ENCODE measurements at places on chromosomes 6 and 20. TPM values are rescaled to one million over a fixed set of nuclear protein-coding genes. Genes with fewer than 3 reads are reported as not detected.

DNA sequence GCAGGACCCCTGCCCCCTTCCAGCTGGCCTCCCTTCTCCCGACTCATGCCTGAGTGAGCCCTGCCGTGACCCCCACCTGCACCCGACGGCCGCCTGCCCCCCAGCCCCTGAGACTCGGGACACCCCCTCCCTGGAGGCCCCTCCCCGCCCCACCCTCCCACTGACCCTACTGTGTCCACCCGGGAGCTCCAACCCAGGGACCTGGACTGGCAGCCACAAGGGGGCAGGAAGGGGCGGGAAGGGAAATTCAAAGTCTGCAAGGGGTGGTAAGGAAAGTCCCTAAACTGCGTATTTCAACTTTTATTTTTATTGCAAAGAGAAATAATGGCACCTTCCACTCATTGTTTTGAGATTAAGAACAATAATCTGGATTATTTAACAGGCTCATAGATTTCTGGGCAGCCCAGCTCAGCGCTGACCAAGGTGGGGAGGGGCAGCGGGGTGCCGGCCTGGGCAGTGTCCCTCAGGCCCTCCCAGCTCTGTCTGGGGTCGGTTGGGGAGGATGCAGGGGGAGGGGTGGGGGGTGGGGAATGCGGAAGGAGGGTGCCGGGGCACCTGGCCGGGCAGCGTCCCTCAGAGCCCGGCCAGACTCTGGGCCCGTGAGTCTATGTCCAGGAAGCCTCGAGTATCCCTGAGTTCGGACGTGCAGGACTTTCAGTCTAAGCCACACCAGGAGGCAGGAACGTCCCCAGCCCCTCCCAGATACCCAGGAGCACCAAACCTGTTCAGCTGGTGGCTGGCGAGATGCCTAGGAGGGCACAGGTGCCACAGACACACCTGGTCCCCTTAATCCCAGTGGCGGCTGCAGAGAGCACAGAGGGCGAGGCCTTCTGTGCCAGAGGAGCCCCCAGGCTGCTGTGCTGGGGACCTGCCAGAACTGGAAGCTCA, 1.3 kb upstream of the PTK6 start:
- DNase-seq = peak; percentile 94

- no peak for DNase-seq
Observed at GRCh38 chr6:141359953-141360352, 772.8 kb upstream of the GJE1 start.

GRCh38 chr20:34689486-34689885, 12.6 kb upstream of the PIGU start:
- no peak for DNase-seq

DNA sequence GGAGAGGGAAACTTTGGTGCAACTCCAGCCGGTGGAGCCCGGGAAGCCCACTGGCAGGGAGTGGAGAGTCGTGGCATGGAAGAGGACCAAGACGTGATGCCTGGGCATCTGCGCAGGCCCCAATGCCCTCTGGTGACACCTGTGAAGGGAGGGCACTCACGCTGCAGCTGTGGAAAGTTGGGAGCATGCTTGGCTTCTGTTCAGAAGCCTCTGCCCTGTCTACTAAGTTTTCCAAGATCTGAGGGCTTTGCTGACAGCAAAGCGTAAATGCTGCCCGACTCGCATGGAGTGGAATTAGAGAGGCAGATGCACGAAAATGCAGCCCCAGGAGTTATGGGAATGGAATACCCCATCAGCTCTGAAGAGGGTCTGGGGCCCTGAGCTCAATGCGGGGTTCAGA, 75.7 kb downstream of the SYNDIG1 start:
- no peak for DNase-seq

- DNase-seq = no peak
Observed at GRCh38 chr20:60255415-60255814, 297.2 kb downstream of the CDH26 start.

DNA sequence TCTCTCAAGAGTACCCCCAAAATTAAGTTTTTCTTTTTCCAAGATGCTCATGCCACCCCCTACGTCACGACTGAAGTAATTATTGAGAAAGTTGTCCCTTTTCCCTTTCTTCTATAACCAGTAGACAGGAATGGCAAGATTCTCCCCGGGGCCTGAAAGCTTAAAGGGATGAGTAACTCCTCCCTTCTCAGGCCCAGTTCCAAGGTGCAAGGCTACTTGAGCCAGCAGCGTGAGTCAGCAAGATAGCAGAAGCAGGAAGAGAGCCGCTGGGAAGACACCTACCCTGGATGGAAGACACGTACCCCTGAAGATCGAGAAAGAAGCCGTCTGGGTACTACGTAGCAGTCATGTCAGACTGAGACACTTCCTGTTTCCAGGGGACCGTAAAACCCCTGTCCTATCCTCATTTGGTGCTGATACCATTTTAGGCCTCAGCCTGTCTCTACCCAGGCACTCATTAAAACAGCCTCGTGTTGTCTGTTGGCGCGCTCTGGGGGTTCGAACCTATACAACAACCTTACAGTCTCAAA, 241.0 kb downstream of the ADGRG6 start:
- no peak for DNase-seq

DNA sequence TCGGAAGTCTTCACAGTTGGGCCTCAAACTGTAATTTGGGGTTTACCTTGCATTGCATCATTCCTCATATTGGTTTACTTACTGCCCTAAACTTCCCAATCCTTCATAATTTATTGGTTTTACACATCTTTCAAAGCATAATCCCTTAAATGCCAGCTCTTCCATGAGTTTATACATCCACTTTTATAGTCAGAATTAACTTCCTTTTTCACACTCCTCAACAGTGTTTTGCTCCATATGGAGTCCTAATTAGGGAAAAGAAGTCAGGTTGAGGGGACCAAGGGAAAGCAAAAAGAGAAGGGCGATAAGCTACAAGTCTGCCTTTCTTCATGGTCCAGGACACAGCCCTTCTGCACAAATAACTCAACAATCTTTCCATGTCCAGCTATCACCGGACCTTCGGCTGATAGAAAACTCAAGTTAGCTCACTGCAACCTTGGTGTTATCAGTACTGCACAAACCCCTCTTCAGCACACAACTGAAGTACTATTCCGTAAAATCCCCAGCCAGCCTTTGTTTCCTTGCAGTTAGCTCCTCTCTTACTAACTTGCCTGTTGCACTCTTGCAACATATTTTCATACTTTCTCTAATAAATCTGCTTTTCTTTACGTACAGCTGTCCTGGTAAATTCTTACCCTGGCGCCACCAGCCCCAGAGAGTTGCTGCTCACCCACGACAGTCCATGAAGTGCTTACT, 2.0 kb downstream of the EEF1E1 start:
- DNase-seq = no peak

GRCh38 chr6:12119085-12119588, 107.0 kb downstream of the HIVEP1 start:
- DNase-seq = peak; percentile 71

DNA sequence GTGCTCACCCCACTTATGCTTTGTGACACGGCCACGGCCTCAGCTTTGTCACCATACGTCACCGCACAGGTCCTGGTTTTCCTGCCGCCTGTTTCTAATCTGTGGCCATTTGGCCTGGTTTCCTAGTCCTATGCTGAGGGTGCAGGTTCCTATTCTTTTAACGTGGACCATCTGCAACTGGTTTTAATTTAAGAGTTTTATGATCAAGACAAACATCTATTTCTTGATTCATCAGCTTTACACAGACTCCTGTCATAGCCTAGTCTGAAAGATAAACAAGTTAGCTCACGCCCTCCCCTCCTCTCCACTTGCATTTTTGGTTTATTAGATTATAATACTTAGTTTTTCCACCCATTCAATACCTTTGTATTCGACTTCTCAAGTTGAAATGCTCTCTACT, 97.5 kb upstream of the RPS6KA2 start:
- DNase-seq = no peak

GRCh38 chr6:108693430-108694154, 132.9 kb downstream of the FOXO3 start:
- no peak for DNase-seq

DNA sequence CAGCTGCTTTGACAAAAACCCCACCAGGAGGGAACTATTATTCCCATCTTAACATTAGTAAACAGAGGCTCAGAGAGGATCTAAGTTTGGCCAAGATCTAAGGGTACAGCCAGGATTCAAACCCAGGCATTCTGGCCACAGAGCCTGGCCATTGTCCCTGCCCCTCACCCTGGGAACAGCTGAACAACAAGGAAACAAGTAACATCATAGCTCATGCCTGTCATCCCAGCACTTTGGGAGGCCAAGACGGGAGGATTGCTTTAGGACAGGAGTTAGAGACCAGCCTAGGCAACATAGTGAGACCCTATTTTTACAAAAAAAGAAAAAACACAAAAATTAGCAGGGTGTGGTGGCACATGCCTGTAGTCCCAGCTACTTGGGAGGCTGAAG, 27.5 kb downstream of the TOX2 start:
- no peak for DNase-seq

GRCh38 chr6:33877982-33878535, 74.3 kb upstream of the MLN start:
- no peak for DNase-seq

- DNase-seq = no peak
Observed at GRCh38 chr6:11601776-11602605, 64.4 kb downstream of the TMEM170B start.

DNA sequence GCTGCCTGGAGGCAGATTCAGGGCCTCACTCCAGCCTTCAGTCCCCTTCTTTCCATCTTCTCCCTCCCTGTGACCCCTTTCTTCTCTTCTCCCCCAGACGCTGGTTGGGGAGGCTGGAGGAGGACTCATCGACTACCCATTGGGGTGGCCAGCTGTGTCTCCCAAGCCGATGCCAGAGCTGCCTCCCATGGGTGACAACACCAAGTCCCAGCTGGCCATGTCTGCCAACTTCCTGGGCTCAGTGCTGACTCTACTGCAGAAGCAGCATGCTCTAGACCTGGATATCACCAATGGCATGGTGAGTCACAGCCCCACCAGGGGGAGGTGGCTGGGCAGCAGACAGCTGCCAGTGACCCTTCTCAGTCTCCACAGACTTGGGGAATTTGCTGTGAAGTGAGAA, 12.9 kb downstream of the BPIFB4 start:
- no peak for DNase-seq

- no peak for DNase-seq
Observed at GRCh38 chr6:42193491-42193894, 1.3 kb downstream of the GUCA1B start.

DNA sequence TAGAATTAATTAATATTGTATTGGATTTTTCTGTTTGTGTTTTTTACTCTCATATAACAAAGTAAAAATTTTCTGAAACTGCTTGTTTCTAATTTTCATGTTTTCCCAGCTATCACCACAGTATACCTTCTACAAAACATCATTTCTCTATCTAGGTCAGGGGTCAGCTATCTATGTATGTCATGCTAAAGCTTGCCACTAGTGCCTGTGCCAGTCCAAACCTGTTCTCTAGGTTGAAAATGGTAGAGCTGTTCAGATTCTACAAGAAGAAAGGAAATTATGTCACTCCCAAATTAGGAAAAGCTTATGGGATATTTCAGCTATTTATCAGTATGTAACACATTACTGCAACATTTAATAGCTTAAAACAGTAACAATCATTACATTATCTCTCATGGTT, 5.8 kb upstream of the ME1 start:
- DNase-seq = no peak

GRCh38 chr6:134544737-134545136, 226.8 kb upstream of the SGK1 start:
- no peak for DNase-seq

DNA sequence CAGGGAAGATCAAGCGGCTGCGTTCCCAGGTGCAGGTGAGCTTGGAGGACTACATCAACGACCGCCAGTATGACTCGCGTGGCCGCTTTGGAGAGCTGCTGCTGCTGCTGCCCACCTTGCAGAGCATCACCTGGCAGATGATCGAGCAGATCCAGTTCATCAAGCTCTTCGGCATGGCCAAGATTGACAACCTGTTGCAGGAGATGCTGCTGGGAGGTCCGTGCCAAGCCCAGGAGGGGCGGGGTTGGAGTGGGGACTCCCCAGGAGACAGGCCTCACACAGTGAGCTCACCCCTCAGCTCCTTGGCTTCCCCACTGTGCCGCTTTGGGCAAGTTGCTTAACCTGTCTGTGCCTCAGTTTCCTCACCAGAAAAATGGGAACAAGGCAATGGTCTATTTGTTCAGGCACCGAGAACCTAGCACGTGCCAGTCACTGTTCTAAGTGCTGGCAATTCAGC, 51.6 kb upstream of the TTPAL start:
- no peak for DNase-seq

- DNase-seq = no peak
Observed at GRCh38 chr6:143775336-143775735, 67.8 kb upstream of the LTV1 start.

DNA sequence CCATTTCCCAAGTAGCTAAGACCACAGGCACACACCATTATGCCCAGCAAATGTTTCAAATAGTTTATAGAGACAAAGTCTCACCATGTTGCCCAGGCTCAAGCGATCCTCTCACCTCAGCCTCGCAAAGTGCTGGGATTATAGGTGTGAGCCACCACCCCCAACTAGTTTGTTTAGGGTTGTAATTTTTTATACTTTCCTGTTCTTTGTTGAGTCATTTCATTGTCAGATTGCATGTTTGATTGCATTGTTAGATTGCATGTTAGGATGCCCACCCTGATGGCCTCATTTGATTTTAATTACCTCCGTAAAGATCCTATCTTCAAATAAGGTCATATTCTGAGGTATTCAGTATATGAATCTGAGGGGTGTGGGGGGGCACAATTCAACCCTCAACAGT, 73.3 kb upstream of the SASH1 start:
- no peak for DNase-seq

DNA sequence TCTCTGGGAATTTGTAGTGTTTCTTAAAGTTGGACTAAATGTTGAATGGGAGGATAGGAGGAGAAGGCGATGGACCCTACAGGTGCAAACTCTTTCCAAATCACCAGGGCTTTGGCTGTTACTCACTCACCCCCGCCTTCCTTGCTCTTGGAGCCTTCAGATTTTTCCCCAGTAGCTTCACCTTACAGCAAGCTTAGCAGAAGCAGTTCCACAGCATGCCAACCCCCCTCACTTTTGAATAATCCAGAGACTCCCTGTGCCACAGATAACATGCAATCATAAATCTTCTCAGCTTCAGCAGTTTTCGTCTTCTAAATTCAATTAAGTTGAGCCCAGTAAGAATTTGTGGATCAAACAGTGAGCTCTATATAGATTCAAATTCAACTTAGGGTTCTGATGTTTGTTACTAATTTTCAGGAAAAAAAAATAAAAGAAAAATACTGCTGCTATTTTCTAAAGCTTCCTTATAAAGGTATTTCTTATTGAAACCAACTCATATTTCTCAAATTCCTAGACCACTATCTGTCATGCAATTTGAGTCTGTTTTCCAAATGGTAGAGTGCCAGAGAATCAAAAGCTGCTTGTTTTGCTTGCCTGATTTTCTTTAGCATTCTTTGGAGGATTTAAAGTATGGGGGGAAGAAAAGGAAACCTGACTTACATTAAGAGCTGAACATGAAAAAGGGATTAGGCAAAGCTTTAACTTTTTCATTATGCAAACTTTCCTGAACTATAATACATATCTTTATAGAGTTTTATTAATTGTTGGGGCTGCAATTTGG, 166.4 kb downstream of the EYA4 start:
- DNase-seq = no peak

CENPB gene
- total RNA-seq = 75.0 TPM

CLPSL2 gene
- total RNA-seq = not detected

EYA2 gene
- total RNA-seq = 22.3 TPM

TRIM15 gene
- 37.2 TPM for total RNA-seq

TTLL9 gene
- not detected for total RNA-seq

CHD6 gene
- total RNA-seq = 33.8 TPM

OLIG3 gene
- not detected for total RNA-seq

FGD2 gene
- 14.1 TPM for total RNA-seq

PACSIN1 gene
- 1.9 TPM for total RNA-seq

HCK gene
- total RNA-seq = 6.2 TPM

MDN1 gene
- 37.8 TPM for total RNA-seq

NKX2-4 gene
- not detected for total RNA-seq

CALHM5 gene
- 0.85 TPM for total RNA-seq
